ENCODE measurements at places on chromosomes 1 and 21.
A peak's percentile ranks its signal among the peaks of the same experiment; 100 is the strongest.

- no peak for DNase-seq
Measured at GRCh38 chr21:42286416-42286815, 28.8 kb downstream of the TFF3 start.

GRCh38 chr21:28445141-28445830 is 547.4 kb downstream of the LTN1 start:
- DNase-seq, result no peak

- DNase-seq, result no peak
Measured at GRCh38 chr1:3670823-3671265, 18.5 kb downstream of the TP73 start.

DNA sequence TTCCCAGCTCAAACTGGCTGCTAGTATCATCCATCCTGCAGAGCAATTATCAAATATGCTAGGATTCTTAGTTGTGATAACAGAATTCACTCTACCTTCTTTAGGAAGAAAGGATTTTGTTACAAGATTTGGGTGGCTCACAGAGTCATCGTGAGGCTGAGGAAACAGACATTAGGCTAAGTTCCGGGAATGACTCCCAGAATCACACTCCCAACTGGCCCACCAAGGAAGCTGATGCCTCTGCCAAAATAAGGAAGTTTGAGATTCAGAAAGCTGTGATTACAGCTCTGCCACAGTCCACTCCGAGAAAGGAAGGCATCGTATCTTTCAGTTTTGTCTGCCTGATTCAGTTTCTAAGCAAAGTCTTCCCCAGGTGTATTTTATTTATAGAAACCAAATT is 50.6 kb upstream of the LYPLAL1 start:
- no peak for DNase-seq

- DNase-seq, result no peak
Measured at GRCh38 chr1:248622570-248623001, 12.3 kb downstream of the OR2T11 start.

- peak; percentile 48 for DNase-seq
Measured at GRCh38 chr1:90761781-90762589, 44.9 kb upstream of the BARHL2 start.

- no peak for DNase-seq
Measured at GRCh38 chr1:44650159-44650831, 24.0 kb downstream of the TMEM53 start.

DNA sequence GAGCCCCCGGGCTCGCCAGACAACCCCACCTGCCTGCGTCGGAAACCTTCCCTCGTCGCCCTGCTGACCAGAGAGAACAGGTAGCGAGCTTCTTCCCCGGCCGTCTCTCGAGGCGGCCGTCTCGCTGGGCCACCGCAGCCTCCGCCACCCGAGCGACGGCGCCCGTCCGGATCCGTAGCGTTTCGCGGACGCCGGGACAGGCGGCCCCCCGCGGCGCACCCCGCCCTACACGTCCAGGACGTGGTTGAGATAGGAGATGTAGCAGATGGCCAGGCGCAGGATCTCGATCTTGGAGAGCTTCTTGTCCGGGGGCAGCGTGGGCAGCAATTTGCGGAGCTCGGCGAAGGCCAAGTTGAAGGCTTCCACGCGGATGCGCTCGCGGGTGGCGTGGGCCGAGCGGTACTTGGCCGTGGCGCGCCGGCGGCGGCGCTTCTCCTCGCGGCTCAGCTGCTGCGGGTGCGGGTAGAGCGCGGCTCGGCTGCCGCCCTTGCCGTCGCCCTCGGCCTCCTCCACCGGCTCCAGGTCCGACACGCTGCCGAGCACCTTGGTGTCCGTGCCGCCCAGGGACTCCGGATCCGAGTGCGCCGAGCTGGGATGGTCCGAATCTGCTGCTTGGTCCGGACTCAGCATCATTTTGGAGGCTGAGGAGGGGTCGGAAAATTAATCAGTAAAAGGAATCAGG is 3.0 kb downstream of the NHLH2 start:
- DNase-seq, result no peak

GRCh38 chr1:37094302-37094701 is 60.0 kb upstream of the GRIK3 start:
- no peak for DNase-seq

DNA sequence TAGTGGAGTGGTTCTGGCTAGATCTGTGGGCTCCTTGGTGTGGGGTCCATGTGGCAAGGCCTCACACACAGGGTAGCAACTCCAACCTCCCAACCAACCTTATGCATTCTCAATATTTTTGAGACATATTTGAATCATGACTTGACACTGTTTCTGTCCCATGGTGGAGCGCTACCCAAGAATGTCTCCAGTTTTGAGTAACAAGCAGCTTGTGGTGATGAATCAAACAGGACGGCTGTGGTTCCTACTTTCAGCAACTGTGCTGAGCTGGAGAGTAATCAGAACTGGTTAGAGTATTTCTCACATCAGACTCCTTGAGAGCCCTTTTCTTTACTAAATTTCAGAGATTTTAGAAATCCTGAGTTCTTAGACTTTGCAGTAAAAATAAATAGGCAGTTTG is 3.1 kb downstream of the LCE3D start:
- DNase-seq, result no peak

GRCh38 chr1:32917521-32917920 is 16.3 kb upstream of the TMEM54 start:
- DNase-seq, result no peak

DNA sequence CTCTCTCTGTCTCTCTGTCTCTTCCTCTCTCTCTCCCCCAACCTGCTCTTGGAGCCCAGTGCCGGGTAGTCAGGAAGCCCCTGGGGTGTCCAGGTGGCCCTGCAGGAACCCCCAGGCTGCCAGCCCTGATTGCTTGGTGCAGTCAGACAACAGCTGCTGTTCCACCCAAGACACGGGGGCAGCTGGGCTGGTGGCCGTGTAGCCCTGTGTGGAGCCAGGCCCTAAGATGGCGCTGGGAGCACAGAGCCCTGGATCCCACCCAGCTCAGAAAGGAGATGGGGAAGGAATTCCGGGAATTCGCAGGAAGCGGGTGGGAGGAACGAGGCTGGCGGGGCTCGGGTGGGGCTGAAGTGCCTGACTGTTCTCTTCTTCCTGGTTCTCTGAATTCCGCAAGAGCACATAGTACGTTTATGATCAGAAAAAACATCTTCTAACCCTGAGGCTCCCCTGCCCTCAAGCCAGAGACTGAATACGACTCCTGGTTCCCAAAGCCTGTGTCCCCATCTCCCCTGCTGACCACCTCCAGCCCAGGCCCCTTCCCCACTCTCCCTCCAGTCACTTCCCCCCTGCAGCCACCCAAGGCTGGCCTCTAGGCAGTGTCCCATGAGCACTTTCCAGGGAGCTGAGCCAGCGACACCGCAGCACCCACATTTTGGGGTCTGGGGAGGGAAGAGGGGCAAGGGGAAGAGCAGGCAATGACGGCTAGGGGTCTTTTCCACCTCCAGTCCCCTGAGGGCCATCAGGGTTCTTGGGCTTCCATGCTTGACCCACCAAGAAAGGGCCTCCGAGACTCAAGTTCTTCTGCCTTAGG is 55.0 kb downstream of the WNT9A start:
- DNase-seq, result no peak

GRCh38 chr1:3313576-3313950 is 140.9 kb upstream of the ARHGEF16 start:
- DNase-seq, result no peak

DNA sequence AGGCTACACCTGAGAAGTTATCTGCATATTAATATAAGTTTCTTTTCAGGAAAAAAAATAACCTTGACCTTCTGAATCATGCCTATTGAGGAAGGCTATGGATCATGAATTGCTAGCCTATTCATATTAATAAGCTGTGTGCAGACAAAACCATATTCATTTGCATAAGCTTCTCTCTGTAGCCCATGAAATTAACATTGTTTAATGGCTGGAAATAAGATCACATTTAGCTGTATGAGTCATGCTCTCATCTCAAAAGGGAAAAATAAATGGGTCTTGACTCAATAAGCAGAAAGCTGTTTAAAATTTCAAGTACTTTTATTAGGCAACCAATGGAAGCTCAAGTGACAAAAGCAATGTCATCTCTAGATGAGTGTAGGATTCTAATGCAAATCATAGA is 330.0 kb upstream of the DEPDC1 start:
- no peak for DNase-seq

DNA sequence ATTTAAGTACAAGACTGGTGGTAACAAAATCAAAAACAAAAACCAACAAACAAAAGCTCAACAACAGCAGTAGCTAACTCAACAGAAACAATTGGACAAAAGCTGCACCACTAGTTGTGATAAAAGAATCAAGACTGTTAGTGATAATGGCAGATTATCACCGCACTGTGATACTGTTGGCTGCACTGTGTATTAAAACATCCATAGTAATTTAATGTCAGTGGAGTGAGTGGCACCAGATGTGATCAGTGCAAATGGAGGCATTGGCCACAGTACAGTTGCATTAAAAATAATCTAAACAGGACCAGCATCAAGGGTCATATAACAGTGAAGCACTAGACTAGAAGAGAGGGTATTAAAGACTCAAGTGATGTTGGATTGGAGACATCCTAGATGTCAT is 1341.3 kb downstream of the MRPL39 start:
- no peak for DNase-seq

DNA sequence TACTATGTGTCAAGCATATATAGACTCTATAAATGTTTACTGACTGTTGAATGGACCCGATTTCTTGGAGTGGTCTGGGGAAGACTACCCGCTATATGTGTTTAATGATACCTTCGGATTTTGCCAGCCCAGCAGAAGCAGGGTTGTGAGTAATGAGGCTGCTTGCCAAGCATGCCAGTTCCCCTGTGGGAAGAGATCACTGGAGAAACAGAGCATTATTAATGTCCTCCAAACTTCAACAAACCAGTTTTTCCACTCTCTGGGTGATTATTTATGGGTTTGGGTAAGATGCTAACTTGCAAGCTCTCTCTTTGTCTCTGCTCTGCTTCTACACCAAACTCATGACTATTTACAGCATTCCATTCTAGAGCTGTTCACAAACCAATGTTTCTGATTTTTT is 25.1 kb upstream of the PHGDH start:
- DNase-seq, result peak; percentile 24

GRCh38 chr1:175629318-175629694 is 114.1 kb downstream of the TNR start:
- no peak for DNase-seq

DNA sequence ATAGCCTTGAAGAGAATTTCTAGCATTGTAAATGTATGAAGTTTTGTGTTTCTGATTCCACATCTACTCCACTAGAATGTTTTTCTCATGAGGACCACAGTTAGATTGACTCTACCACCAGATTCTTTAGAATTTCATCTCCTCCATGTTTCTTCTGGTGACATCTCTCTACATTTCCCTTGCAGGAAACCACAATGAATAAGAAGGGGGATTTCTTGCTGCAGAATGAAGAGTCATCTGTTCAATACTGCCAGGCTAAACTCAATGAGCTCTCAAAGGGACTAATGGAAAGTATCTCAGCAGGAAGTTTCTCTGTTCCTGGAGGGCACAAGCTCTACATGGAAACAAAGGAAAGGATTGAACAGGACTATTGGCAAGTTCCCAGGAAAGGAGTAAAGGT is 18.6 kb downstream of the GBP6 start:
- no peak for DNase-seq

DNA sequence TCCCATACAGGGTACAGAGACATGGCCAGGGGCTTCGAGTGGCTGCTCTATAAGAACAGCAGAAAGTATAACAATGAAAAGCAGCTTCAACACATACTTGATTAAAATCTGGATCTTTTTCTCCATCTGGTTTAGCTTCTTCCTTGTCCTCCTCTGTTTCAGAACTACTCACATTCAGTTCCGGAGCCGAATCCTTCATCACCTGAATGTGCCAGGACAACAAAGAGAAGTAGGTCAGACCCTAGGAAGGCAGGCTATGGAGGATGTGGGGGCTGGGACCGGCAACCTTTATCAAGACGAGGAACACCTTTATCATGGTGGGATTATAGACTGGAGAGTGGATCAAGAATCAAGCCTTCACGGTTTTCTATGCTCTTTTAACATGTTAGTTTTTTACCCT is 32.2 kb upstream of the RAP1GAP start:
- no peak for DNase-seq

DNA sequence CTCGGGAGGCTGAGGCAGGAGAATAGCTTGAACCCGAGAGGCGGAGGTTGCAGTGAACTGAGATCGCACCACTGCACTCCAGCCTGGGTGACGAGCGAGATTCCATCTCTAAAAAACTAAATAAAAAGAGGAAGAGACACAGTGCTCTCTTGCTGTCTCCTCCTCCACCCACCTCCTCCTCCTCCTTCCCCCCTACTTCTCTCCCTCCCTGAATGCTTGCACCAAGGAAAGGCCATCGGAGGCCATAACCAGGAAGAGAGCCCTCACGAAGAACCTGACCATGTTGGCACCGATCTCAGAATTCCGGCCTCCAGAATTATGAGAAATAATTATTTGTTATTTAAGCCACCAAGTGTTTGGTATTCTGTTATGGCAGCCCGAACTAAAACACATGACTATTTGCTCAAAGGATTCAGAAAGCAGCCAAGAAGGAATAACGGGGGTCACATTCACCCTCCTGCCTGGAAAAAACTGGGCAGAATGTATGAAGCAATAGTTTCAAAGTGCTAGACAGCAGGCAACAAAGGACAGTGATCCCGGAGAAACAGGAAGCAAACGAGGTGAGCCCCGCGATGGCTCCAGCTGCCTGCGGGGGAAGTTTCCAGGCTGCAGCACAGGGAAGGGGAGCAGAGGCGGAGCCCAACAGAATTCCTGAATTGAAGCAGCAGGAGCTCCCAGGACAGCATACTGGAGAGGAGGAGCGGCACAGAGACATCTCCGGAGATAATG is 35.8 kb downstream of the LDLRAD1 start:
- DNase-seq, result no peak

GRCh38 chr1:25036117-25036546 is 106.1 kb upstream of the RUNX3 start:
- no peak for DNase-seq

DNA sequence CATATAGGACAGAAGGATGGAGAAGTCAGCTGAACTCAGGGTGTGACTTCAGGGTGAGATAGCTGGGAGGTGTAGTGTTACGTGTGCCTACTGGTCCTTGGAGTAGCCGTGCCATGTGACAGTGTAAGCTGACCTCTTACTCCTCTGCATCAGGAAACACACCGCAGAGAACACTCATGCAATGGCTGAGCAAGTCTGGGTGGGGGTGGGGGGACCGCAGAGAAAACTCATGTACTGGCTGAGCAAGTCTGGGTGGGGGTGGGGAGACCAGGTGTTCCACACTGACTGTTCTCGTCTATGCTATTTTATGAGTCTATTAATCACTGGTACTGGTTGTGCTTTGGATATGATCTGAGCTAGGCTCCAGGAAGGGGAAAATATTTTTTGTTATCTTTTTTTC is 233.1 kb downstream of the PAPPA2 start:
- no peak for DNase-seq

GRCh38 chr1:30420519-30421050 is 302.8 kb downstream of the MATN1 start:
- DNase-seq, result no peak

GRCh38 chr1:247456914-247457639 is 827 bp downstream of the OR2B11 start:
- no peak for DNase-seq

DNA sequence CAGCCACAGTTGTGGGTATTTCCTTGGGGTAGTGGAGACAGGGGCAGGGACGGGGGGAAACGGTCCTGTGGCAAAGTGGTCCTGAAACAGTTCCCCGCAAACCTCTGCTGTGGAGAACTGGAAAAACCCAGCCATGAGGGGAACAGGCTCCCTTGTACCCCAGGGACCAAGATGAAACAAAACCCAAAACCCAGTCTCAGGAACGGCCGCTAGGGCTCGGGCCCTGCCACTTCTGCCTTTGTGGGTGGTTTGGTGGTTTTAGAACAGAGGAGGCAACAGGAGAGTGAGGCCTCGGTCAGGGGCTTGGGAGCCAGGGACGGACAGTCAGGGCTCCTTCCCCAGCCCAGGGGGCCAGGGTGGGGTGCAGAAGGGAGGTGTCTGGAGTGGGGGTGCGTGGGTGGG is 24.8 kb upstream of the EDN2 start:
- DNase-seq, result no peak
